ENCODE measurements at places on chromosomes 3 and 15.

GRCh38 chr3:84042399-84043106 is 916.2 kb upstream of the CADM2 start:
- DNase-seq = no peak

DNA sequence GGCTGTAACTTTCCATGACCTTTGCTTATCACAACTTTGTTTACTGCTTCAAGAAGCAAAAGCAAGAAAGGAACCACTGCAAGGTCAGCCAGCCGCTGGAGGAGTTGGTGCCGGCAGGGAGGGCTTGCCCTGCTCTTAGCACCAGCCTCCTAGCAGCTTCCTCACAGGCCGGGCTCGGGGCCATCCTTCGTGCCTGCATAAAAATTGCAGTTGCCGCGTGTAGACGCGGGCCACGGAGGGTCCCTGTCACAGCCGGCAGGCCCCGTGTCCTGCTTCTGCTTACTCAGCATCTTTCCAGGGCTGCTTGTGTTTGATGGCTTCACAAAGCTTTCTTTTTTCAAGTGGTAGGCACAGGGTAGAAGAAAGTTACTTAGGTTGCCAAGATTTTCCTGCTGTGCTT is 84.4 kb downstream of the PGPEP1L start:
- DNase-seq = no peak

DNA sequence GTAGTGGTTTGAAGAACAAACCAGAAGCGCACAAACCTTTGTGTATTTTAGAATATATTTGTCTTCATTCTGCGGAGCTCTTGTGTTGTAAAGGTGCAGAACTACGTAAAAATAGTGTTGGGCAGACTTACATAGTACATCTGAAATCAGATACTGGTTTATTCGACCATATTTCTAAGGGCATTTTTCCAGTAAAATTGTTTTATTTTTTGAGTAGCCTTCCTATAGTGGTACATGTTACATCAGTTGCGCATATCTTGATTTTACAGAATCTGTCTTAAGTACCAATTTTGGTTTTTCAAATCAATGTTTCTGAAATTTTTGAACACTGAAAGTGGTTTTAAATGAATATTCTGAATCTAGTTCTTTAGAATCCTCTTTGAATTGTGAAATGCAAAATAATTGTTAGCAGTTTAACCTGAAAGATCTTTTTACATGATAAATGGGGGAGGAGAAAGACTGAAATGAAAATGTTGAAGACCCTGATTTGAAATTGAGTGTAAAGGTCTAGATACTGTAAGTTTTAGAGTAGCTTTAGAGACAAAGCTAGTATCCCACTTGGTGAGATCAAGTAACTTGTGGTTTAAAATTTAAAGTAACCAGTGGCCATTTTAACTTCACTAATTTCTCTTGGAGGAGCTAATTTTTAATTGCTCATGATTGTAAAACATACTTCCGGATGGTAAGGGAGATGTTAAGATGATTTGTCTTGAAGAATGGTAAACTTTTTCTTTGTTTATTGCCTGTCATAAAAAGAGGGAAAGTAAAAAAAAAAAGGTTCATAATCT is 15.5 kb upstream of the CHD2 start:
- no peak for DNase-seq

- no peak for DNase-seq
Observed at GRCh38 chr3:141052201-141053069, 1.3 kb downstream of the SPSB4 start.

GRCh38 chr3:13235897-13236296 is 162.7 kb upstream of the IQSEC1 start:
- DNase-seq = no peak

GRCh38 chr3:149917124-149917667 is 53.5 kb downstream of the PFN2 start:
- DNase-seq = no peak

- no peak for DNase-seq
Observed at GRCh38 chr15:32723171-32723948, 5.6 kb downstream of the GREM1 start.
